Activated CD8-positive, alpha-beta memory T cell treated with anti-CD3 and anti-CD28 coated beads for 48 hours (primary cell): ENCODE measurements at places on chromosomes 4 and X.

- DNase-seq = no peak
These were observed 393.1 kb upstream of the ZFP42 start for GRCh38 chr4:187602339-187603092.

DNA sequence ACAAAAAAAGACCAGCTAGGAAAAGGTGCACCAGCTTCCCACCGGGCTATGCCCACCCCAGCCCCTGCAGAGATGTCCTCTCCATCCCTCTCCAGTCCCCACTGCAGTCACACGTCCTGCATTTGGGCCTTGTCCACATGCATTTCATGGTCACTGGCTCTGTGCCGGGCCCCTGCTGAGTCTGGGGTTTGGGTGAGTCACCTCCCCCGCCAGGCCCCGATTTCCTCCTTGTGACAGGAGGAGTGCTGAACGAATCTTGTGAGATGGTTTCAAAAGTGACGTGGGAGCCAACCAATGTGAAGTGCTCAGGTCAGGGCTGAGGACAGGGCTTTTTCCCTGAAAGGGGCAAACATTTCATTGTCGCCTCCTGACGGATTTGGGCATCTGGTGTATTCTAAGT lies 7.1 kb downstream of the CPZ start:
- DNase-seq = no peak

DNA sequence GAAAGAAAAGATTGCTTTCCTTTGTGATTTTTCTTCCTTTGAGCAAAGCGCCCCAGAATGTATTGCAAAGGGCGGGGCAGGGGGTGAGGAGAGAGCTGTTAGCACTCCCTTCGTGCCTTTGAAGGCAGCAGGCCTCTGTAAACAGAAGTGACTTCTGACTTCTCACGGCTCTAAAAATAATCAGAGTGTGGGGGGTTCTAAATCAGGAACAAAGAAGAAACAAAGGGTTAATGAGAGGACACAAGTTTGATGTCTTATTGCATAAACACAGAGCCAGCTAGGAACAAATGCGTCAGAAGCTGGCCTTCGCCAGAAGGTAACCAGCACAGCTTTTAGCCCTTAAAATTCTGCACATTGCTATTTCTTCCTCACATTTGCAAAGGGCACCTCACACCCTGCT lies 626.2 kb downstream of the MID1IP1 start:
- no peak for DNase-seq

DNA sequence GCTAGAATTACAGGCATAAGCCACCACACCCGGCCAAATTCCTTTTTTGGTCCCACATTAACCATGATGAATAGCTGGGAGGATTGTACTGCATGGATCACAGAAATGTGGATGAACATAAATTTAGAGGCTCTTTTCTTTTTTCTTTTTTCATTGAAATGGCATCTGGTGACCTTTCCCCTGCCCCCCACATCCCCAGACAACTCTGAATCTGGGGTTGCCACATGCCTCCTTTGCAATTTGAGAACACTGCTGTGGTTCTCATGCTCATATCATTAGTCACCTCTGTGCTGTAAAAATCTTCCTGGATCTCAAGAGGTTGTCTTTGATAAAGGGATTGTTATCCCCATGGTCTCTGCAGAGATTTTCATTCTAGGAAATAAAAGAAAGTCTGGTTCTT lies 22.8 kb upstream of the FMR1NB start:
- DNase-seq = no peak

DNA sequence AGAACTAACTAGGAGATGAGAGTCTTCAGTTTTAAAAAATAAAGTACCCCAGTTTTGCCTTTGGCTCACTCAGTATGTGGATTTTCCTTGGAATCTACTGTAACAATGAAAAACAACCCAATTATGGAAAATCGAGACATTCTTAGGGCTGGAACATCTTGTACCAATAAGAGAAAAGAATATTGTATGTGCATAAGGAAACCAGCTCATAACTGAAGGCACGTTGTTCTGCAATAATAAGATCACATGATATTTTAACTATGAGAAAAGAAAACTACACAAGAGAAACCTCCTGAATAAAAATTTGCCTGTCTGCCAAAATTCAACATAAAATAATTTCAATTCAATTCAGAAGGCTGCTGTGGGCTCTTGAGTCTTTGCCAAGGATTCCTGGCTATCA lies 261.8 kb upstream of the EDNRA start:
- DNase-seq = no peak

GRCh38 chr4:107993969-107994368 lies 4.3 kb downstream of the HADH start:
- DNase-seq = no peak

DNA sequence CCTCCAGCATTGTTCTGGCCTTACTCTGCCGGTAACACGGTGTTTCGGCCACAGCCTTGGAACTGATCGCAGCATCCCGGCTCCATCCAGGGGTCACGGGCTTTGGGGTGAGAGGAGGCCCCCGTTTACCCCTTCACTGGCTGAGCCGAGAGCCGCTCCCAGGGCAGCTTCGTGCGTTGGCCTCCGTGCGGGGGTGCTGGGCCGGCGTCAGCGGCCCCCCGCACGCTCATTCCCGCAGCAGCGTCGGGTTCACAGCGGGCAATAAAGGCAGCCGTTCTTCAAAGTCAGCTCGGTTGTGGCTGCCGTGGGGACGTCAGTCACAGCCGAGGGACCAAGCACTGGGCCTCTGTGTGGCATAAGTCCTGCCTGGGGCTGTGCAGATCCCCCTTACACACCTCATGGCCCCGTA lies 25.3 kb upstream of the PLCXD1 start:
- DNase-seq = no peak

DNA sequence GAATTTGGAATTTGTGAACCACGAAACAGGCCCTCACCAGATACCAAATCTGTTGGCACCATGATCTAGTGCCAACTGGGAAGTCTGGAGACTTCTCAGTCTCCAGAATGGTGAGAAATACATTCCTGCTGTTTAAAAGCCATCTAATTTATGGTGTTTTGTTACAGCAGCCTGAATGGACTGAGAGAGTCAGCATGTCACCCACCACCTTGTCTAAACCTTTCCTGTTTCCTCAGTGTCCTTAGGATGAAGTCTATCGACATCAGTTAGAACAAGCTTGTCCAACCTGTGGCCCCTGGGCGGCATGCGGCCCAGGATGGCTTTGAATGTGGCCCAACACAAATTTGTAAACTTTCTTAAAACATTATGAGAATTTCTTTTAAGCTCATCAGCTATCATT lies 42.1 kb downstream of the FREM3 start:
- DNase-seq = no peak

- DNase-seq = no peak
These were observed 34.1 kb upstream of the SORCS2 start for GRCh38 chr4:7158081-7158750.

GRCh38 chr4:155430895-155431795 lies 54.4 kb upstream of the MAP9 start:
- DNase-seq = no peak

- DNase-seq = no peak
These were observed 30.4 kb downstream of the FNIP2 start for GRCh38 chr4:158799013-158799770.

GRCh38 chr4:121129606-121130325 lies 34.4 kb downstream of the TNIP3 start:
- no peak for DNase-seq

GRCh38 chr4:972651-973424 lies 531 bp downstream of the DGKQ start:
- DNase-seq = no peak

DNA sequence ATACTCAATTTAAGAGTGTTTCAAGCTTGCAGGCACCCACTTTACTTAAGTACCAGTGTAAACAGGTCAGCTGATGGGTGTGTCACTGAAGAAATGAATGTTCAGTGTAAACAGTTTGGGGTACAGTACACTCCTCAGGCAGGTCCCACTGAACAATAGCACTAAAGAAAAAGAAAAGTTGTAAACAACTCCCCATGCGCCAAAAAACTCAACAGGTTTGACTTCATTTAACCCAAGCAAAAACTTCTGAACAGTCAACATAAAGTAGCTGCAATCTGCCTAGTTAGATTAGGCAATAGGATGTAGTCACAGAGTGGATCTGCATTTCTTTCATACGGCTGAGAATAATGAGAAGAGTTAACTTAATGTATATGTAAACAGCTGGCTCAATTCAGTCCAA lies 93.2 kb downstream of the FAM13A start:
- no peak for DNase-seq

DNA sequence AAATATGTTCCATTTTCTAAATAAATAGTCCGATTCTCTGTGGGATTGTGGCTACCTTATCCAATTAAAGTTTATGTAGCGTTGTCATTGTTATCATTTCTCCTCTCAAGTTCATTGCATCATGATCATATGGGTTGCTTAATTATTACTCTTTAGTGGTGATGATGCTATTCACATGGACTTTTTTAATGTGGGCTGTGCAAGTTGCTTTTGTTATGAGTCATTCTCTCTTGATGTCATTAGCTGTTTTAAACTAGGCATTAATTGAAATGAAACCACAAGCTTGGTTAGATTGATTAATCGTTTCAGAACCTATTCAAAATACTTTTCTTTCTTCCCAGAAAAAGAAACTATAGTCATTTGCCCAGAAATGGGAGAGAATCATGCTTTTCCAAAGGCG lies 38.2 kb downstream of the NHS start:
- no peak for DNase-seq

- no peak for DNase-seq
These were observed 20.7 kb downstream of the TAPT1 start for GRCh38 chr4:16205298-16206164.

GRCh38 chr4:110294165-110294564 lies 95.8 kb upstream of the ELOVL6 start:
- no peak for DNase-seq

- no peak for DNase-seq
These were observed 550.0 kb downstream of the STPG2 start for GRCh38 chr4:97593248-97593647.

DNA sequence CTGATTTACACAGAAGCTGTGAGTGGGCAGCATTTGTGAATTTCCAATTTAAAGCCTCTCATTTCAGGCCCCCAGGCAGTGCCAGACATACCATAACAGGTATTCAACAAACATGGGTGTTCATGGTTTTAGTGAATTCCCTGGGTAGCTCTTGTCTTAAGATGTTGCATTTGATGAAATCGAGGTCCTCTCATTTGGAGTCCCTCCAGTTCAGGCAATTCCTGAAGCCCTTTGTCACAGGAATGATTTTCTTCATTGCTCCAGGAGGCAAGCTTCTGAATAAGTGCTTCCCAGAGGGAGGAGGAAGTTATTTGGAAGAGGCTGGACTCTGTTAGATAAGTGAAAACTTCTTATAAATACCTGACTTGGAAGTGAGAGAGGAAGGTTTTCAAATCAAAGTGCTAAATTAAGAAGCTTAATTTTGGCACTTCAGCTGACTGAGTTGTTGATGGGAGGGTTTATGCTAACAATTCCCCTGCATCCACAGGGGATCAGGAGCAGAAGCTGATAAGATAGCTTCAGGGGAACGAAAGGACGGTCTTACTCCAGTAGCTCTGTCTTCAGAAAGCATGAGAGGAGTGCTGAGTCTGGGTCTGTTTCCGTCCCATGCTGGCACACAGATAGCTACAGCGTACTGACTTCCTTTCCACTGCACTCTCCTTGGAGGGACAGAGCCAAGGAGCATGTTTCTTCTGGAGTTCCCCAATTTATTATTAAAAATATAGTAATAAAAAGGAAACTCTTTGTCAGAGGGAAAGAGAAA lies 543.1 kb downstream of the GBA3 start:
- DNase-seq = no peak

GRCh38 chr4:34861666-34862065 lies 1382.6 kb downstream of the ARAP2 start:
- DNase-seq = no peak

DNA sequence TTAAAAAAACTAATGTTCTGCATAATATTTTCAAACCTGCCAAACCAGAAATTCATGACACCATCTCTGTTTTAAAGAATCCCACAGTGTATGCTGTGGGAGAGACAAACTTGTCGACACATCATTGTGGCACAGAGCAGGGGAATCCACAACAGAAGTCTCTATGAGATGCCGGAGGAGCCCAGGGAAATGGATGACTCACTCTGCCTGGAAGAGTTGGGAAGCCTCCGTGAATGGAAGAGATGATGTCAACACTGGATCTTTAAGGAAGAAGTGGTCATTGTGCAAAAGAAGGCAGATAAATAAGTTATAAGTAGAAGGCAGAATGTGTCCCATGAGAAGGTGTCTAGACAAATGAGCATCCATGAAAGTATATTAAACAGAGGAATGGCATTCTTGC lies 595.1 kb downstream of the RAB28 start:
- DNase-seq = no peak

- DNase-seq = no peak
These were observed 43.2 kb downstream of the MTMR8 start for GRCh38 chrX:64352081-64352480.

- no peak for DNase-seq
These were observed 32.9 kb downstream of the PHKA2 start for GRCh38 chrX:18951032-18951431.

GRCh38 chr4:113447061-113447460 lies 314.5 kb downstream of the CAMK2D start:
- no peak for DNase-seq

DNA sequence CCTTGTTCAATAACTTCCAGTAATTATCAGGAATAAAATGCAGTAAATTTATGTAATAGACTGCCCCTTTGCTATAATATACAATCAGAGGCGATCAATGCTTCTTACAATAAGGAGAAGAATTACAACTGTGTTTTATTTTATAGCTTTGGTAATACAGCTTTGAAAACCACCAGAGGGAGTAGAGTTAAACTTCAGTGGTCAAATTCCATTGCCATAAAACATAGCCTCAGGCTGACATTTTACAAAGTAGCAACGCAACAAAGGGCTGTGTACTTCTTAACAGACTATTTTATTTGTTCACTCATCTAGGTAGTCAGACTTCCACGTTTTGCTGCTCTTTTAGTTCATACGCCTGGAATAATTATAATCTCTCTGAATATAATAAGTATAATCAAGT lies 58.5 kb downstream of the TEX13C start:
- no peak for DNase-seq

- no peak for DNase-seq
These were observed 11.7 kb downstream of the GPM6B start for GRCh38 chrX:13805241-13805640.
